ENCODE measurements at places on chromosomes 12 and 14.

- no peak for DNase-seq
Observed at GRCh38 chr14:61042220-61042619, 61.2 kb downstream of the SLC38A6 start.

GRCh38 chr12:64756376-64756775, 2.8 kb downstream of the GNS start:
- DNase-seq: no peak

GRCh38 chr12:116325336-116325664, 47.8 kb upstream of the MED13L start:
- DNase-seq: no peak

- no peak for DNase-seq
Observed at GRCh38 chr12:130465046-130465445, 127.4 kb downstream of the PIWIL1 start.

DNA sequence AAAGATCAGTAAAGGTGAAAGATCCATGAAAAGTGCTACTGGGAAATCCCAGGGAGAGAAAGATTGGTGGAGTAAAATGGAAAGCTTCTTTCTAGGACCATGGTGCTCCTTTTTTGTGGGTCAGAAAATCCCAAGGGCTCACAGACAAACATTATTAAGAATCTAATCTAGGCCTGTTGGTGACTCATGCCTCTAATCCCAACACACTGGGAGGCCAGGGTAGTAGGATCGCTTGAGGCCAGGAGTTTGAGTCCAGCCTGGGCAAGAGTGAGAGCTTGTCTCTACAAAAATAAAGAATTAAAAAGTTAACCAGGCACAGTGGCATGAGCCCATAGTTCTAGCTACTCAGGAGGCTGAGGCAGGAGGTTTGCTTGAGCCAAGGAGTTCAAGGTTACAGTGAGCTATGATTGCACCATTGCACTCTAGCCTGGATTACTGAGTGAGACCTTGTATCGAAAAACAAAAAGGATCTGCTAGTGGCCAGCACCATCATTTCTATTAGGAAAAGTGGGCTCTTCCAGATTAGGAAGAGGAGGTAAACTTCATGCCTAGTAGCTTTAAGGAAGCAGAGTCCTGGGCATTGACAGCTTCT, 43.0 kb downstream of the TXNRD1 start:
- DNase-seq: no peak

GRCh38 chr14:87877877-87878276, 115.1 kb downstream of the GALC start:
- no peak for DNase-seq

DNA sequence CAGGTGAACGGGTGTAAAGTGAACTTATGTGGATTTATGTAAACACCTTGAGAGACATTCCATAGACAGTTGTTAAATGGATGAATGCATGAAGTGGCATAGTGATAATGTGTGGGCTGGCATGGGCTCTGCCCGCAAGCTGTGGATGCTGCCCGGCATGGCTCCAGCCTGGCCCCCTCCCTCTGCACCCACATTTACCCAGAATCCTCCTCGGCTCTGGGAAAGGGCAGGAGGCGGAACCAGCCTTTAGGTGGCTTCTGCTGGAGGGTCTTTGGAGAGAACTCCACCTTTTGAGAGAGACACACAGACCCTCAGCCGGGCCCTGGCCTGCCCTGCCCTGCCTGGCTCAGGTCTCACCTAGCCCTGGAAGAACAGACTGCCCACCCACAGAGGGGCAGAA, 18.7 kb downstream of the RASAL1 start:
- DNase-seq: no peak

DNA sequence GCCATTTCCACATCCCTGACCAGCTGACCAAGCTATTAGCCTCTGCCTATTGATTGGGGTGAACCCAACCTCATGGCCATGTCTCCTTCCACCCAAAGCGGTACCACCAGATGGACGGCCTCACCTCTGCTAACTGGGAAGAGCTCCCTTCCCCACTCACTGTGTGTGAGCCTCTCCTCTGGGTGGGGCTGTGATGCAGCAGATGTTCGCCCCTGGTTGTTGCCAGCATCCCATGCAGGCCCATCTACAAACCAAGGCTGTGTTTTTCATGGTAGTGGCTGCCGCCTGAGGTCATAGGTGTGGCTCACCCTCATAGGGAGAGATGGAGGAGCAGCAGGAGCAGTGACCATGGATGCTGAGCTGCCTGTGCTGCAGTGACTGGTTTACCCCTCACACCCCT, 47.6 kb upstream of the RD3L start:
- no peak for DNase-seq

- no peak for DNase-seq
Observed at GRCh38 chr12:32039347-32039746, 67.3 kb upstream of the BICD1 start.

DNA sequence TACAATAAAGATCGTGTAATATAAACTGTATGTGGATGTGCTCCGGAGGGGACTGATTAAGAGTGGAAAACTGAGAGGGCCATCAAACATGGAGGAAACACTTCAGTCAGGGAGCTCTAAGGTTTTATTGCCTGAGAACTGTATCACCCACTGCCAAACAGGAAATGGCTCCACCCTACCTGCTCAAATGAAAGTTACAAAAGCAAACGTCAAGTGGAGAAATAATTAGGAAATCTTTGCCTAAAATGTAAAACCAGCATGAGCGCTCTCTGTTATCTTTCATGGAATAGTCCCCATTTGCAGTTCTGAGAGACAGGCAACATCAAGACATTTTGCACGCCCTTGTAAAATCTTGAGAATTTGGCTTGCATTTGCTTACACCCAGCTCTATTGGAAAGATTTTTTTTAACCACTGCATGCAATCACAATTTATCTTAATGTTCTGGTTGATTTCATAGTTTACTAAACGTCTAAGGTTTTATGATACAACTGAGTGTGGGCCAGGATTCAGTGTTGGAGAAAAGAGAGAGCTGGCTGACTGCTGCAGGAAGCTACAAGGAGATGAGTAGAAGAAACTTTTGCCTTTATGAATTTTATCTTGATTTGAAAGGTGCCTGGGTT, 344.0 kb upstream of the PRICKLE1 start:
- no peak for DNase-seq

- DNase-seq: no peak
Observed at GRCh38 chr12:55092579-55092978, 33.6 kb upstream of the OR9K2 start.

- DNase-seq: no peak
Observed at GRCh38 chr14:46384611-46385010, 267.0 kb downstream of the RPL10L start.

- no peak for DNase-seq
Observed at GRCh38 chr14:97290977-97291376, 493.8 kb downstream of the VRK1 start.

DNA sequence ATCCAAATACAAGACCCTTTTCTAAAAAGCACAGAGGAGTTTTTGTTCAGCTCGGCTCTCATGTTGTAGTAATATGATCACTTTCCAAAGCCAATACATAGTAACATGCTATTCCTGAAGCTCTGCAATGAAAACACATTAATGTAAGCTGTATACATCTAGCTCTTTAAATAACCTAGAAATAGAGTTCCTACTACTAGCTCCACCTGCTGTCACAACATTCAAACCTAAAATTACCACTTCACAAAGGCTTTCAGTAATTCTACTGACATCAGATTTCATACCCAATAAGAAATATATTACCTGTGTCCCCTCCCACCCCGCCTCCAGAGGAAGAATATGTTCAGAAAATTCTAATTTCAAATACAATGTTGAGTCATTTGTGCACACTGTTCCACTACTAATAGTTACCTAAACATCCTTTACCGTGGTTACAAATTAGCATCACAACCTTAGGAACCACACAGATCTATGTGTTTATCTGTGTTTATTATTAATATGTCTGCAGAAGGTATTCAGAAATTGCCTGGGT, 17.8 kb downstream of the EFCAB11 start:
- DNase-seq: no peak

DNA sequence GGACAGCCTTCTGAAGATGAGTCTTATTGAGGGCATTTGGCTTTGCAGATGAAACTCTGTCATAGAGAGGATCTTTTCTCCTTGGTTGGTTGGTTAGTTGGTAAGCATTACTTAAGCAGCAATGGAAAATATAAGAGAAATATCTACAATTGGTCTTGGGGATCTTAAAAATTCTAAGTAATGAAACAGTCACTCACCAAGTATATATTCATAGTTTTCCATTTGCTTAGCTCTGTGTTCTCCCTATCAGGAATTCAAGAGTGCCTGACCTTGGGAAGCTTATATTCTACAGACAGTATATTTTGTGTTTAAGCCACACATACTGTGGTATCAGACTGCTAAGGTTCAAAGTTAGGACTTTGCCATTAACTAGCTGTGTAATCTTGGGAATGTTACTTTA, at the start of gene OR5AU1:
OR5AU1 (minus strand) TSS at position 101 of the 400 bp plus-strand sequence. CDS start 191 bp downstream, outside the sequence.
- DNase-seq: no peak

GRCh38 chr12:23752245-23752644, 197.2 kb downstream of the SOX5 start:
- DNase-seq: no peak

DNA sequence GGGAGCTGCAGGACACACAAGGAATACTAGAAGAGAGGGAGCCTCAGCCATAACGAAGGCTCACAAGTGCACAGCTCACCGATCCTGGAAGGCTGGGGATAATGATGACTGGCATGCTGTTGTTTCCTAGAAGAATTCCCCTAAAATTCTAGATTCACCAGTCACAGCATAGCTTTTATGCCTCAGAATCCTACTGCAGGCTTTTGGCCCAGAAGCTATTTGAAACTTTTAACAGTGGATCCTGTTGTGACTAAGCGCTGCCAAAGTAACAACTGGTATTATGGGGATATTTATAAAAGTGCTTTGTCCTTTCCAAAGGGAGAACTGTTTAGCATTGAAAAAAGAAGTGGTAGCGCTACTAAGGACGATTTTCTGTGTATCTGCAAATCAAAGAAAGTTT, 214.1 kb upstream of the PELI2 start:
- DNase-seq: no peak

- no peak for DNase-seq
Observed at GRCh38 chr12:121154793-121155375, 22.2 kb downstream of the P2RX7 start.

GRCh38 chr12:27105746-27106536, 23.6 kb upstream of the C12orf71 start:
- DNase-seq: no peak

DNA sequence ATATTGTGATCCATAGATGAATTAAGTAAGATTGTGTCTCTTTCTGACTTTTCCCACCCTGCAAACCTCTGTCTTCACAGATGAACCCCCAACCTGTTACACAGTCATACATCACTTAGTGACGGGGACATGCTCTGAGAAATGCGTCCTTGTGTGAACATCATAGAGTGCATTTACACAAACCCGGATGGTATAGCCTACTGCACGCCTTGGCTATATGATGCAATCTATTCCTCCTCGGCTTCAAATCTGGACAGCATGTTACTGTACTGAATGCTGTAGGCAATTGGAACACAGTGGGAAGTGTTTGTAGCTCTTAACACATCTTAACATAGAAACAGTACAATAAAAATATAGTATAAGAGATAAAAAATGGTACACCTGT, 7.4 kb upstream of the TESPA1 start:
- no peak for DNase-seq

- no peak for DNase-seq
Observed at GRCh38 chr12:76836633-76837032, 42.2 kb downstream of the CSRP2 start.

DNA sequence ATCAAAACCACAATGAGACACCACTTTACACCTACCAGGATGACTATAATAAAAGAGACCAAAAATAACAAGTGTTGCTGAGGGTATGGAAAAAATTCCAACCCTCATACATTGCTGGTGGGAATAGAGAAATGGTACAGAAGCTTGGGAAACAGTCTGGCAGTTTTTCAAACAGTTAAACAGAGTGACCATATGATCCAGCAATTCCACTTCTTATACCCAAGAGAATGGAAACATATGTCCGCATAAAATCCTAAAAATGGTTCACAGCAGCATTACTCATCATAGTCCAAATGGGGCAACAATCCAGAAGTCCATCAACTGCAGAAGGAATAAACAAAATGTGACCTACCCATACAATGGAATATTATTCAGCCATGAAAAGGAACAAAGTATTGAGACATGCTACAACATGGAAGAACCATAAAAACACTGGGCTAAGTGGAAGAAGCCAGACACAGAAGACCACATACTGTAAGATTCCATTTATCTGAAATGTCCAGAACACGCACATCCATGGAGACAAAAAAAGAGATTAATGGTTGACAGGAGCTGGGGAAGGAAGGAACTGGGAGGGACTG, 44.5 kb downstream of the CHGA start:
- no peak for DNase-seq

DNA sequence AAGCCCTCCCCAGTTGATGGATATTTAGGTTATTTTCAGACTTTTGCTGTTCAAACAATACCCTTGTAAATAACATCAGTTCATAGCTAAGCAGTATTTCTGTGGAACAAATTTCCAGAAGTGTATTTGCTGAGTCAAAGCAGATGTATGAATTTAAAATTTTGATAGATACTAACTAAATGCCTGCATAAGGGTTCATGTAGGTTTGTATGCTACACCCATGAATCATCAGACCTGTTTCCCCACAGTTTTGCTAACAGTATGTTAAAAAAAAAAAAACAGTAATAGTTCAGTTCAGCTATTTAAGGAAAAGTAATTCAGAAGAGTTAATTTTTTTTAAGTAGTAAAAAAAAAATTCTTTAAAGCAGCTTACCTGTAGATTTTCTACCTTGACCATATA, 236.1 kb upstream of the DIO2 start:
- DNase-seq: no peak

GRCh38 chr14:27528328-27528727, 930.5 kb upstream of the NOVA1 start:
- DNase-seq: no peak

- DNase-seq: no peak
Observed at GRCh38 chr12:108514468-108514972, 557 bp upstream of the FICD start.

DNA sequence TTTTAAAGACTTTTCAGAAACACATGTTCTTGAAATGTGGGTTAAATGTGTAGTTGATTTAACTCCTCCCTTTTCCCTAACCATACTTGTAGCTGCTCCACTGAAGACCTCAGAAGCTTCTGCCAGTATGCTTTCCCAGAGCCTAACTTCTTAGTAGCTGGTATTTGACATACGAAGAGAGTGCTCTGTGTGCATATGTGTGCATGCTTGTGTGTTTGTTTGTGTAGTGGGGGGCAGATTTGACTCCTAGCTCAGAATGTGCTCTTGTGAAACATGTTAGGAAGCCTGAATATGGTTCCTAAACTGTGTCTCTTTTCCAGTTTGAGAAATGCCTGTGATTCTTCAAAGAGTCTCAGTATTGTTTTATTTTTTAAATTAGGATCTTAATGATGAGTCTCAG, 420.4 kb downstream of the PCNX1 start:
- DNase-seq: no peak

GRCh38 chr14:104473244-104473565, 106.4 kb upstream of the C14orf180 start:
- no peak for DNase-seq

DNA sequence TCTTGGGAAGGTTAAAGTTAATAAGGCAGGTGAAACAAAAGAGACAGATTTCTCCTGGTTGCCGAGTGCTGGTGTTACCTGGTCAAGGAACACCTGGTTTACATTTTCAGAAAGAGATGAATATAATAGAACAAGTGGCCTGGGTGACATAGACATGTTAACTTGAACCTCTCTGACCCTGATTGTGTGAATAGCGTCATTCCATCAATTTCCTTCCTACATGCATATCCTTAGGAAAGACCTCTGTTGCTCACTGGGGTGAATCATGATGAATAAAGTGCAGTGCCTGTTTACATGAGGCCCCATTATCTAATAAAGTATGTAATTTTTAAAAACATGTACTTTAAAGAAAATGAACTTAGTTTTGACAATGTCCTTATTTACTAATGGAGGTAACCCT, 1822.9 kb upstream of the FLRT2 start:
- no peak for DNase-seq
